T-helper 1 cell (primary cell): ENCODE measurements at places on chromosomes 12 and 14.

- no peak for DNase-seq
These were observed 56.2 kb downstream of the MIPOL1 start for GRCh38 chr14:37253905-37254304.

DNA sequence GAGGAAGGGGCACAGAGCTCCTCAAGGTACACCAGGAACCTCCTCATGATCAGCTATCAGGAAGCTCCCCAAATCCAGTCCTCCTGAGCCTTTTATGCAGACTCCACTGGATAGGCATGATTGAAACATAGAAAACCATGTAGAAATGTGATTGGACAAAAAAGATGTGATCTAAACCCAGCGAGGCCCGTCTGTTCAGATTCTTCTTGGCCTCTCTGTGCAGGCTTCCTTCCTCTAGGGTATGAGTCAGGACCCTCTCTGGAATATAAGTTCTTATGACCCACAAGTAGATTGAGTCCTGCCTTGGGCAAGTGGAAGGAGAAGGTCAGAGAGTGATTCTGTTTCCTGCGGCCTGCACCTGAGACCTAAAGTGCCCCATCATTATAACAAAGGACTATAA, 166.3 kb downstream of the PHLDA1 start:
- no peak for DNase-seq

DNA sequence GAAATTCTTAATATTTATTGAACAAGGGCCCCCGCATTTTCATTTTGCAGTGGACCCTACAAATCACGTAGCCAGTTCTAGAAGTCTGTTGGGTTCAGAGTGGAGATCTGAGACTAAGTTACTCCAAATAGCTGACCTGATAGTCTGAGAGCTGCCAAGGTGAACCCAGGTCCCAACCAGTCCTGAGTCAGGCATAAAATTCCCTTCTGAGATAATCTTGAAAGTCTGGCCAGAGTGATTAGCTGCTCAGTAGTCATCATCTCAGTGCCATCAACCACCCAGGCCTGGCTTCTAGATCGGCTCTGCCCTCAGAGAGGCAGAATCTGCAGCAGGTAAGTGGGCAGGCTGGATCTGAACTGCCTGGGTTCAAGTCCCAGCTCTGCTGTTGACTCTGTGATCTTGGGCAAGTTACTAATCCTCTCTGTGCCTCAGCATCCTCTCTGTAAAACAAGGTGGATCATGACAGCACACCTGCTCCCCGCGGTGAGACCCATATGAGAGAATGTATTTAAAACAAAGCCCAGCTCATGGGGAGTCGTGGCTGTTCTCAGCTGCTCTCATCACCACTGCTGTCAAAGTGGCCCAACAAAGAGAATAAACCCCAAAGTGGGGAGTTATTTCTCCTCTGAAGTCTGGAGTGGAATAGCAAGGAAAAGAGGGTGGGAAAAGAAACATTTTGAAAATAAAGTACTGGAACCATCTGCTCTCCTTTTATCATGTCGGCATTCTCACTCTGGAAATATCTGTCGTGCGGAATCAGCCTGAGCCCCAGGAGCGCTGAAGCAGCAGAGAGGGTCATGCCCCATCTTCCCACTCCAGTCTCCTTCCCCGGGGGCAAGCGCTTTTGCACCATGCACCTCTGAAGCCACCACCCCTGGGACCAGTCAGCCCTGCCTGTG, 193.3 kb downstream of the DPF3 start:
- DNase-seq: no peak

DNA sequence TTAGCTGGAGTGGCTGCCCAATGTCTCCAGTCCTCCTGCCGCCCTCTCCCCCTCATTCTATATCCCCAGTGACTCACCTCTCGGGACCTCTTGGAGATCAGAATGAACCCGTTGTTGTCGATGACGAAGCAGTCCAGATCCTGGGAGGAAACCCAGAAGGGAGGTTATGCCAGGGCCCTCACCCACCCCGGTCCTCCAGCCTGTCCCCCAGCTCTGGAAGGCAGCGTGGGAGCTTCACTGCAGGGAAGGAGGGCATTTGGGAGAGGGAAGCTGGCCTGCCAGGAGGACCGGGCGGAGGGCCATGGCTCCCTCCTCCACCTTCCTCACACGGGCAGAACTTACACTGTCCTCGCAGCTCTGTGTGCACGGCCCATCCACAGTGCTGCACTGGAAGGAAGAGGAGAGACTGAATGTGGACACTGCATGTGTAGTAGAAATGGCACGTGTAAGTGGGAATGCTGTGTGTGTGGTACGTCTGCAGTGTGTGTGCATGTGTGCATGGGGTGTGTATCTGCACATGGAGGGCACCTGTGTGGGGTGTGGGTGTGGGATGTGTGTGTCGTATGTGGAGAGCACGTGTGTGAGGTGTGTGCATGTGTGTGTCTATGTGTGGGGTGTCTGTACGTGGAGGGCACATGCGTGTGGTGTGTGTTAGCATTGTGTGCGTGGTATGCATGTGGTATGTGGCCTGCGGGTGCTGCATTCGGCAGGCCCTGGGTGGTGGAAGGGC, 10.0 kb upstream of the LRTM2 start:
- DNase-seq: no peak

DNA sequence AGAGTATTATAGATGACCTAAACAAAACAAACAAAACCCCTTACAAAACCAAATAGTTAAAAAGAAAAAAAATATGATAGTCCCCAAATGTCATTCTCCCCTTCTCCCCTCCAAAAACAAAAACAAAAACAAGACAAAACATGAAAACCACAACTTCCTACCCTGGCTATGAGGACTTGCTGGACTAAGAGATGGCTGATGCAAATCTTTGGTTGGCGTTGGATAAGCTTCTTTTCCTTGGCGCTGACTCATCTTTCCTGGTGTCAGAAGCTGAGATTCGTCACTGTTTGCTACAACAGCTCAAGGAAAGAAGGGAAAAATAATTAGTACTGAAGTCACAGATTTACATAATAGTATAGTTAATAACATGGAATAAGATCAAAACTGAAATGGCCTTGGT, 102.5 kb upstream of the BBS10 start:
- DNase-seq: no peak

DNA sequence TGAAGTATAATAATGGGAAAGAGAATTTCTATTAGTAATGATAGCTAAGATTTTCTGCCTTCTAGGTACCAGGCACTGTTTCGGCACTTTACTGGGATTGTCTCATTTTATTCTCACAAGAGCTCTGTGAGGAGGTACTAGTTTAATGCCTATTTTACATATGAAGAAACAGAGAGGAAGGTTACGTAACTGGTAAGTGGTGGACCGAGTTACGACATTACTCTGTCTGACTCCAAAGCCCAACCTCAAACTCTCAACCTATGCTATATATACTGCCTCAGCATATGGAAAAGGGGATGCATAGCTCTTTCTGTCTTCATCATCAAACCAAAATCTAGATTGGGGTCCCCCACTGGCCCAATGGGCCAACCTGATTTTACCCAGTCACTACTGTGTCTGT, 133.5 kb downstream of the KTN1 start:
- DNase-seq: no peak

- DNase-seq: no peak
These were observed 264.4 kb downstream of the EFCAB11 start for GRCh38 chr14:89690139-89690538.

DNA sequence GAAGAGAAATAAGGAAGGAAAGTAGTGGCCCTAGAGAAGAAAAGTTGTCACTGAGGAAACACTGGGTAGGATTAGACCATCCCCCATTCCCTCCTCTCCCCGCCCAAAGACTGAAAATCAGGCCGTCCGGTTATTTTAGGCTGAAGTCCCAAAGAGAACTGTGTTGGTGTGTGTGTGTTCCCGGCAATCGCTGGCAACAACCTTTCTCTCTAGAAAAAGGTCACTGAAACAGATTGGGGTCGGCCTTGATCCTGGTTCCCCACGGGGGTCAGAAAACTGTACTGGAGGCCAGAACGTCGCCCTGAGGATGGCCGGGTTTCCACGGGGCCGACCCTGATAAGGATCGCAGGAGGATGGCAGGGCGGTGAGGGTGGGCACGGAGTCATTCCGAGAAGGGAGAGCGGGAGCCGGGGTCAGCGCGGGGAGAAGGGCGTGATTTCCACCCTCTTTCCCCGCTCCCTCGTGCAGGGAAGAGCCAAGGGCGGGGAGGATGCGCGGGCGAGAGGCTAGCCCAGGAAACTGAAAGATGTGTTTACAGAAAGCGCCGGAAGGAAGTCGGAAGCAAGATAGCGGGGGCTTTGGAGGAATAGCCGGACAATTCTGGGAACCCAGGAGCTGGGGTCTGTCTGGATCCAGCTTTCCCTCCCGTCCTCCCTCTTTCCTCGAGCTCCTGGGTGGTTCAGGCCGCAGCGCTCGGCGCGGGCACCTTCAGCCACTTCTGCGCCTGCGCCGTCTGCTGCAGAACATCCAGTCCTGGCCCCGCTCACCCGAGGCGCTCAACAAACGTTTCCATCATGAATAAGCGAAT, 25.3 kb upstream of the SPTLC2 start:
- DNase-seq: peak; percentile 77

- no peak for DNase-seq
These were observed 73.8 kb upstream of the ANKS1B start for GRCh38 chr12:100058482-100059029.

GRCh38 chr12:52720365-52720886, 17.1 kb upstream of the KRT77 start:
- no peak for DNase-seq

GRCh38 chr12:22350886-22351285, 16.4 kb upstream of the ST8SIA1 start:
- no peak for DNase-seq

DNA sequence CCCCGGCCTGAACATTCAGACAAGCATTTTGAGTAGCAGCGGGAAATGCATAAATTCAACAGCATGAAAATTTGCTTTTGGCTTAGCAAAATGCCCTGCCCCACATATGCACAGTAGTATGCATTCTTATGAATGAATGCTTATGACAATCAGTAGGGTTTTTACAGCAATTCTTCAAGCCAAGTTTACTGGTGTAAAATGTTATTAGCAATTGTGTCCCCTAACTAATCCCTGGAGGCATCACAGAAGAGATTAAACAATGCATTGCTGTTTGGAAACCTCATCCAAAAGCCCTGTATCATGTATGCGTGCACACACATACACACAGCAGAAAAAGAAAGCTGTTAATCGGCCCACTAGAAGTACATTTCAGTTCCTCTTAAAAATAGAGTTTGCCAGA, 406.5 kb downstream of the LRIG3 start:
- DNase-seq: no peak

- no peak for DNase-seq
These were observed 101.8 kb upstream of the EGLN3 start for GRCh38 chr14:34052658-34053014.

GRCh38 chr12:53761306-53761705, 9.5 kb upstream of the CISTR start:
- DNase-seq: no peak

DNA sequence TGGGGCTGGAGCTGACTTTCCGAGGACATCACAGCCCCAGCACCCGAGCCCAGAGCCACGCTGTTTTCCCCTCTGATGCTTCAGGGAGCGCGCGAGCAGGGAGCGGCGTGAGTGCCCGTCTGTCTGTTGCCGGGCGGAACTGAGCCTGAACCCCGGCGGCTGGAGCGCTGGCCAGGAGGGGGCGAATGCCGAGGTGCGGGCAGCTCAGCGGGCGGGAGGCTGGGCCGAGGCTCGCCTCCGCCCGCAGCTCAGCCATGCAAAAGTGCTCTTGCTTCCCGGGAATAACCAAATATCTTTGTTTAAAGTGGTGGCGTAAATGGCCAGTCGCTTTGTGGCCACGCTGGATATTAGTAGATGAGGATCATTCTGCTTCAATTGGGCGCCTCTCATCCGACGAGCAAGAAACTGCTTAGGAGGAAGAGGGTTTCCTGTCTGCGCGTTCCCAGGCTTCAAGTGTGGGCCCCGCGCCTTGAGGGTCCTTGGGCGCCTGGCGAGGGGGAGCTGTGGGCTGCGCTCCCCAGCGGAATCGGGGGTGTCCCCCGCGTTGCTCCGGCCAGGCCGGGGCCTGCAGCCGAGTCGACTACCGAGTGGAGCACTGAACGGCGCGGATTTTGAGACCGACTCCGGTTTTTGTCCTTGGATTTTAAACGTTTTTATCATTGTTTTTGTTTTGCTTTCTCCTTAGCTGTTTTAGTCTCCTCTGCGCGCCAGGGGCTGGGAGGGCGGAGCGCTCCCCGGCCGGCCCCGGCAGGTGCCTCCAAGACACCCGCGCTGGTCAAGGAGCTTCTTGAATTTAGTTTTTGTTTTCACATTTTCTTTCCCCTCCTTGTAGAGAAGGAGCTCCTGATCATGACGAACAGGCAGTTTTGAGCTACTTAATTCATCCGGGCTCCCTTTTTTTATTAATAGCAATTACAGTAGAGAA, 831 bp upstream of the NKX2-1 start:
- DNase-seq: no peak

DNA sequence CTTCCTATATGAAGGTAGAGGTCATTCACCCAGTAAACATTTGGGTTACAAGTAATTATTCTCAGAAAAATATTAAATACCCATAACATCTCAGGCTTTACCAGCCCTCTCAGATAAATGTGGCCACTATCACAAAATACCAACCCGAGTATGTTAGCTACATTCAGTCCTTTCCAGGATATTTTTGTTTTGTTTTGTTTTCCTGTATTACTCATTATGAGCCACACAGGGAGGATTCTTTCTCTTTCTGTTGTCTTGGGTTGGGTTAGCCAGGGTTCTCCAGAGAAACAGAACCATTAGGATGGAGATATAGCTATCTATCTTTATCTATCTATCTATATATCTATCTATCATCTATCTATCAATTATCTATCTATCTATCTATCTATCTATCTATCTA, 947.6 kb upstream of the MDGA2 start:
- no peak for DNase-seq

- no peak for DNase-seq
These were observed 11.5 kb downstream of the ADAMTS20 start for GRCh38 chr12:43540470-43540869.

DNA sequence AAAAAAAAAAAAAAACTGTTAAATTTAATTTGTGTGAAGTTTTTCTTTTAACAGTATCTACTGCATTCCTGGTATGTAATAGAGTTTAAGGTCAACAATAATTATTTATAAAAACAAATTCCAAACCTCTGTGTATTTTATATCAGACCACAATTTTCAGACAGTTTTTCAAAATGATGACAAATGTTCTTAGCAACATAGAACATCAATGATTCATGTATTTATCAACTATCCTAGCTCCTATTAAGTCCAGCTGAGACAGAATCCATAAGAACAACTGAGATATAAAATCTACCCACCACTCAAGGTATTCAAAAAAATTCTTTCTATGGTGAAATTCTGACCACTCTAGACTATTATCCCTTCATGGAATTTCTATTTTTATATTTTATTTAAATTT, 144.5 kb downstream of the EPS8 start:
- no peak for DNase-seq

DNA sequence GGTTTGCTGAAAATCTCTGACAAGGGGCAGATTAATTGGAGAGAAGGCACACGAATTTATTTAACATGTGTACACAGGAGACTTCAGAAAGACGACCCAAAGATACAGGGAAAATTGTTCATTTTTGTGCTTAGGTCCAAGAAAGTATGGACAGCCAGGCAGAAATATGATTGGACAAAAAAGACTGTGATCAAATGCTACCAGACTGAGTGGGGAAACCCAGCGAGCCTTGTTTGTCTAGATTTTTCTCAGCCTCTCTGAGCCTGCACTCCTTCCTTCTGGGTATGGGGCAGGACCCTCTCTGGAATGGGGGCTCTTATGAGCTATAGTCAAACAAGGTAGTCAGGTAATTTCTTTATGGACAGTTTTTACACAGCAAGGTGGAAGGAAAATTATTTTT, 10.4 kb upstream of the CIPC start:
- no peak for DNase-seq

GRCh38 chr14:54690887-54691286, 124.0 kb downstream of the SAMD4A start:
- DNase-seq: no peak

- DNase-seq: no peak
These were observed 188.5 kb upstream of the PRMT8 start for GRCh38 chr12:3302401-3303041.
